Daoy (cell line): ENCODE measurements at places on chromosomes 6 and 20. TPM values are rescaled to one million over a fixed set of nuclear protein-coding genes. Genes with fewer than 3 reads are reported as not detected.

- no peak for DNase-seq
Observed at GRCh38 chr6:163398815-163399214, 15.7 kb upstream of the QKI start.

NMBR gene
- not detected in 2 replicates for total RNA-seq

CLDN20 gene
- total RNA-seq = 0.54 TPM in 1 of 2 replicates, not detected in the other

DNA sequence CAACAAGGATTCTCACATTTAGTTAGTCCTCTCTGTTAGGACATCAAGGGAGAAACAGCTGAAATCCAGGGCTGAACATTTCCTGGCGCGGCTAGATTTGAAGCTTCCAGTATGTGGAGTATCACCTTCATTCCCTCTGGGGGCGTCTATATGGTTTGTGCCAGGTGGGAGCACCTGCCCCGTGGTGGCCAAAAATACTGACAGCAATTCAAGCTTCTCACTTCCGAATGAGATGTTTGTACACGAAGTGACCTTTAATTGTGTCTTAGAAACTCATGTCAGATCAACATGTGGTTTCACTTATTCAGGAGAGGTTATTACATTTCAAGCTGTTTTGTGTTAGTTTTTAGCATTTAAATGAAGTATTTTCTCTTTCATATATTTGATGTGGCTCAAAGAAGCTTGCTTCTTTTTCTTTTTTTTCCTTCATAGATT is 67.3 kb upstream of the ZNF217 start:
- DNase-seq = no peak

EFCAB8 gene
- 1.2 TPM in 1 of 2 replicates, not detected in the other for total RNA-seq

DNA sequence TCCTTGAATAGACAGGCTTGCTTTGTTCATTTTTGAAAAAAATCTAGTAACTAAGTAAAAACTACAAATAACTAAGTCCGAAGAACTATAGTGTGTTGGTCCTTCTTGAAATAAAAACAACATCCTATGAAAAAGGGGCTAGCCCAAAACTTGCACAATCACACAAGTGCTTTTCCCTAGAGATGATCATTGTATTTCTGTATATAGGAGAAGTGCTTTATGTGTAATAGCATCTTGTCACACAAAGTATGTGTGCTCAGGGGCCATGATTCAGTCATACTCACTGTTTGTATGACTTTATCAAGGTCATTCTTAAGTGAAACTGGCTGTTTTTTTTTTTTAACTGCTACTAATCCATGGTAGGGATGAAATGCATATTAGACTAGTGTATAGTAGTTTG is 179.8 kb downstream of the DTNBP1 start:
- DNase-seq = peak; percentile 25

TOMM34 gene
- 77.5 and 87.9 TPM in 2 replicates for total RNA-seq

TAP2 gene
- total RNA-seq = 41.9 and 183 TPM in 2 replicates

EMILIN3 gene
- 0.23 TPM in 1 of 2 replicates, not detected in the other for total RNA-seq

GSTA3 gene
- not detected in 2 replicates for total RNA-seq
